HEK293T (cell line): ENCODE measurements at places on chromosomes 6 and 20.

- no peak for DNase-seq
Measured at GRCh38 chr20:46683668-46683938, 5.6 kb downstream of the TP53RK start.

- DNase-seq = peak; percentile 60
Measured at GRCh38 chr20:62707921-62708521, 615 bp upstream of the NTSR1 start.

- no peak for DNase-seq
Measured at GRCh38 chr6:51322505-51322904, 503.8 kb downstream of the TFAP2B start.

- no peak for DNase-seq
Measured at GRCh38 chr6:131645846-131646245, 8.7 kb downstream of the ENPP3 start.
